Transverse colon (tissue), 4 donors: ENCODE measurements at places on chromosomes 1 and 21. TPM values are rescaled to one million over a fixed set of nuclear protein-coding genes. Genes with fewer than 3 reads are reported as not detected.

DNA sequence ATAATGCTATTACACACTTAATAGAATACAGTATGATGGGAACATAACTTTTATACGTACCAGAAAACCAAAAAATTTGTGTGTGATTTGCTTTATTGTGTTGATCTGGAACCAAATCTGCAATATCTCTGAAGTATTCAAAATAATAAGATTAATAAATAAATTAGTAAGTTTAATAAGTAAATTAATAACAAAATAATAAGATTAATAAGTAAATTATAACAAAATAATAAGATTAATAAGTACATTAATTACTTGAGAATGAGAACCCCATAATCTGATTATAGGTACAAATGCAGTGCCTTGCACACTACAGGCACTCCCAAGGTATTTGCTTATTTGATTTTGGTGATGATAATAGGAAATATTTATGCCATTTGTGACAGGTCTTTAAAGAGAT lies 267.4 kb downstream of the ZNF326 start:
- DNase-seq, result no peak

GRCh38 chr1:238465449-238465848 lies 574.7 kb upstream of the ZP4 start:
- no peak for DNase-seq

GRCh38 chr1:78284354-78284753 lies 206.4 kb upstream of the PTGFR start:
- DNase-seq, result peak; percentile 21

- no peak for DNase-seq
Observed at GRCh38 chr1:204992201-204992997, 50.6 kb upstream of the CNTN2 start.

GRCh38 chr1:63651161-63651701 lies 58.0 kb downstream of the PGM1 start:
- no peak for DNase-seq

GRCh38 chr21:25934771-25935224 lies 200.0 kb downstream of the GABPA start:
- peak; percentile 51 for DNase-seq

Gene LCE1A
- total RNA-seq, result not detected

Gene INTS11
- total RNA-seq, result 158 TPM

Gene PTPN7
- 14.0 TPM for total RNA-seq

Gene SELENBP1
- 2,933 TPM for total RNA-seq
